ENCODE measurements at places on chromosomes 11 and 22.

- peak; percentile 32 for DNase-seq
Measured at GRCh38 chr11:115201111-115201792, 303.0 kb downstream of the CADM1 start.

GRCh38 chr11:94880216-94880615 lies 93.1 kb downstream of the CWC15 start:
- DNase-seq, result no peak

- DNase-seq, result no peak
Measured at GRCh38 chr11:12186701-12187100, 76.3 kb downstream of the MICAL2 start.

DNA sequence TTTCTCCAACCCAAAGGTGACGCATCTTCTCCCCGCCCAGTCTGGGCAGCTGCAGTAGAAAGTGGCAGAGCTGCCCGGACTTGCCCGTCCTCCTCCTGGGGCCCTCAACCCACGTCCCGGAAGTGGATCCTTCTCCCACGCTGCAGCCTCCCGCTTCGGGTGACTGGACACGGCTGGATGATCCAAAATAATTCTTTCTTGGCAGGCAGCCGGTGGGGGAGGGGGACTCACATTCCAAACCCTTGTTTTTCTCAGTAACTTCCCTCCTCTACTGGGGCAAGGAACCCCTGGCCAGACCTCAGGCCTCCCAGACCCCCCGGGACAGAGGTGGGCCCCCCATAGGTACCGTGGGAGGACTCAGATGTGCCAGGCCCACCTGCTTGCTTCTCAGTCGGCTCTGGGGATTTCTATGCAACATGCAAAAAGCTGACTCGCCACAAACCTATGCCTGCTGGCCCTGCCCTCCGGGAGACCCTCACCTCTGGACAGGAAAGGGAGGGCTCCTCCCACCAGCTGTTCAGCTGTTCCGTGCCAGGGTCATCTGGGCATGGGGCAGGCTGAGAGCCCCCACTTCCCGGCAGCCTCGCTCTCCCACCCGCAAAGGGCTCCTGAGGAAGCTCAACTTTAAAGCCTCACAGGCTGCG lies 1.4 kb downstream of the PLXNB2 start:
- peak; percentile 92 for DNase-seq

DNA sequence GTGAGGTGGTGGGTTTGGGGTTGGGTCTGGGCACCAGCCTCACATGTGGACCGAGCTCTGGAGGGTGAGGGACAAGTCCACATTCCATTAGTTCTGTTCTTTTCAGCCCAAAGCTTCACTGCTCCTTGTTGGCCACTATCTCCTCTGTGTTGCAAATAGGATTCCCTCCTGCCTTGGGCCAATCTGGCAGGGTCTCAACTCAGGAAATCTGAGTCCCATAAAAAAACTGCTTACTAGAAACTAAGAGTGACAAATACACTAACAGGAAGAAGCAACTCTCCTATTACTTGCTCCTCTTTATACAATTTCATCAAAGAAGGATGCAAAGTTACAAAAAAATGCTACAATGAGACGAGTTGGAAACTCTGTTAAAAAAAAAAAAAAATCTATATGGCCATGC lies 66.2 kb upstream of the CSNK1E start:
- DNase-seq, result no peak

- DNase-seq, result no peak
Measured at GRCh38 chr11:122779047-122779629, 59.2 kb upstream of the CRTAM start.

DNA sequence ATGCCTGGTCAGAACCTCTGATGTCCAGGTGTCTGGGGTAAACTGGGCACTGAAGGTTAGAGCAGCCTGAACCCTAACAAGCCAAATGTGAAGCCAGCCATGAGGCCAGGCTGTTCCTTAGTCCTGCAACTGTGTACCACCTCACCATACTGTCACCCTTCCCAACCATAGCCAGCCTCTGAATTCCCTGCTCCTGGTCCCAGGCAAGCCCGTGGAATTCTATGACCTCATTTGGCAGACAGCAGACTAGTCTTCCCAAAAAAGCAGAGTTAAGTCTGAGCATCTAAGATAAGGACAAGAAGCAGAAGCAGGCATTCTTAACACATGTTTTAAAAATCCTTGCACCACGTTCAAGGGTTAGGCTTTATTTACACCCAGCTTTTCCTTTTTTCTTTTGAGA lies 134.8 kb downstream of the C11orf58 start:
- no peak for DNase-seq

DNA sequence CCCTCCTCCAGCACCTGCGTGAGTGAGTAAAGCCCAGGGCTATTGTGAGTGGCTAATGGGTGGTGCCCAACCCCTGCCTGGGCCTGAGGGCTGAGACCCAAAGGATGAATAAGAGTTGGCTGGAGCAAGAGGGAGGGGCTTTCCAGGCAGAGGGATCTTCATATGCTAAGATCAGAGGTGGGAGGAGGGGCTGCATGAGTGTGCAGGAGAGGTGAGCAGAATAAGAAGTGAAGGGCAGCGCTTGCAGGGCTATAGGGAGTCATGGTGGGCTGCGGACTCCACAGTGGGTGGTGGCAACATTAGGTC lies 3.9 kb downstream of the EMID1 start:
- no peak for DNase-seq

- DNase-seq, result no peak
Measured at GRCh38 chr11:94793002-94793401, 24.8 kb downstream of the AMOTL1 start.

DNA sequence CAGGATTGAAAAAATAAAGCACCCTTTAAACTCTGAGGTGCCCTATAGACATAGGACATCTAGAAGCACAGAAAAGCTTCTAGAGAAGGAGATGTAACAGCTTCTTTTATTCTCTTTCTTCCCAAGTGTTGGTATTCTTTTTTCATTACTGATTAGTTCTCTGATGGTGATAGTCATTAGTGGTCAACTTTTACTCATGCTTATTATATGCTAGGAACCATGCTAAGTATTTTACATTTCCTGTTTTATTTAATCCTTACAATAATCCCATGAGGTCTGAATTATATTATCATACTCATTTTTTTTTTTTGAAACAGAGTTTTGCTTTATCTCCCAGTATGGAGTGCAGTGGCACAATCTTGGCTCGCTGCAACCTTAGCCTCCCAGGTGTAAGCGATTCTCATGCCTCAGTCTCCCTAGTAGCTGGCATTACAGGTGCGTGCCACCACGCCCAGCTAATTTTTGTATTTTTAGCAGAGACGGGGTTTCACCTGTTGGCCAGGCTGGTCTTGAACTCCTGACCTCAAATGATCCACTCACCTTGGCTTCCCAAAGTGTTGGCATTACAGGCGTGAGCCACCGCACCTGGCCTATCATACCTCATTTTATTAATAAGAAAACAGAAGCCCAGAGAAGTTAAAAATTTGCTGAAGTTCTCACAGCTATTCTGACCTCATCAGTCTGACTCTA lies 3.0 kb downstream of the C11orf52 start:
- DNase-seq, result no peak

DNA sequence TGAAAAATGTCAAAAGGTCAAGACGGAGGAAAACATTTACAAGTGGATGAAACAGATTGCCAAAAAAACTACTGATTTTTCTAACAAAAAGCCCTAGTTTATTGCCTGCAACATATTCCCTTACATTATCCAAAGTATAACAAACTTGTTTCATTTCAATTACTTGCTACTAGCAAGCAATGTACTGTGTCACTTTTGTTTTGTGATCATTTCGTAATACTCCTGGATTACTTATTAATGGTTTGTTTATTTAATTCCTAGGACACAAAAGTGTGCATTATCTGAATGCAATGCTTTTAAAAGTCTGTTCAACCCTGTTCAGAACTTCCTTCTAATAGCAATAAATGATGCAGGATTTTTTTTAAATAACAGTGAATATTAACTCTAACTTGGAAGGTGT lies 50.9 kb downstream of the CCDC34 start:
- no peak for DNase-seq

DNA sequence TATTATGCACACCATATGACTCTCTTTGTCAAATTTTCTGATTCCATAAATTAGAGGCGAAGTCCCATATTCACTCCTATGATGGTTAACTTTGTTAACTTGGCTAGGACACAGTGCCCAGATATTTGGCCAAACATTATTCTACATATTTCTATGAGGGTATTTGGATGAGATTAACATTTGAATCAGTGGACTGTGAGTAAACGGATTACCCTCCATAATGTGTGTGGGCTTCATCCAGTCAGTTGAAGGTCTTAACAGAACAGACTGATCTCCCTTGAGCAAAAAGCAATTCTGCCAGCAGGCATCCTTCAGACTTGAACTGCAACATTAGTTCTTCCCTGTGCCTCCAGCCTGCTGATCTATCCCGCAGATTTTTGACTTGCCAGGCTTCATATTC lies 69.9 kb downstream of the FZD4 start:
- no peak for DNase-seq

- DNase-seq, result no peak
Measured at GRCh38 chr11:16917941-16918340, 96.3 kb downstream of the PLEKHA7 start.

DNA sequence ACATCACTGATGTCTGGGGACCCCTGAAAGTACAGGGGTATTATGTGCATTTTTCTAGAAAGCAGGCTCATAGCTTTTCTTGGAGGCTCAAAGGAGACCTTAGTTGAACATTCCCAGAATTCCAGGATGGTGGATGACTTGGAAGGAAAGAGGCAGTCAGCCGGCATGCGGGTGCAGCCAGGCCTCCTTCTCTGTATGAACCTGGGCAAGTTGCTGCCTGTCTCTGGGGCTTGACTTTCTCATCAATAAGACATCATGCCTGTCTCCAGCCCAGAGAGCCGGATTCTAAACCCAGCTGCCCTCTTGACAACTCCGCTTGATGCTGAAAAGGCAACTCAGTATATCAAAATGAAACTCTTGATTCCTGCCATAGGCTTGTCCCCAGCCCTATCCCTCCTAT lies 12.6 kb downstream of the MS4A15 start:
- DNase-seq, result no peak

DNA sequence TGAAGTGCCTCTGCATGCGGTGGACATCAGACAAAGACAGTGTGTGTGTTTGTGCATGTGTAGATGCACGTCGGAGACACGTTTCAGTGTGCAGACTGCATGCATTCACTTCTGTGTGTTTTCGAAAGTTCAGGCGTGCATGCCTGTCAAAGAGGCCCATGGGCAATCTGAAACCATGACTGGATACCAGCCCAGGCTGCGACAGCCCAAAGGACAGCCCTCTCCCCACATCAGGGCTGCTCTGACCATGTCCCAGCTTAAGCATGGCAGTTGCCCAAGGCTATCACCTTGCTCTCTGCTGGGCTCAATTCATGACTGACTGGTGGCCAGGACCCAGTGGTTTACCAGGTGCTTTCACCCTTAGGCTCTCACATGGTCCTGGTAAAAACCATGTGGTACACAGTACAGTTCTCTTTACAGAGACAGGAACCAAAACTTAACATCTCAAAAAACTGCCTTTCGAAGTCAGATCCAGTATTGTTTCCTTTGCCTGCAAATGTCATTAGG lies 423.7 kb upstream of the CADM1 start:
- no peak for DNase-seq

DNA sequence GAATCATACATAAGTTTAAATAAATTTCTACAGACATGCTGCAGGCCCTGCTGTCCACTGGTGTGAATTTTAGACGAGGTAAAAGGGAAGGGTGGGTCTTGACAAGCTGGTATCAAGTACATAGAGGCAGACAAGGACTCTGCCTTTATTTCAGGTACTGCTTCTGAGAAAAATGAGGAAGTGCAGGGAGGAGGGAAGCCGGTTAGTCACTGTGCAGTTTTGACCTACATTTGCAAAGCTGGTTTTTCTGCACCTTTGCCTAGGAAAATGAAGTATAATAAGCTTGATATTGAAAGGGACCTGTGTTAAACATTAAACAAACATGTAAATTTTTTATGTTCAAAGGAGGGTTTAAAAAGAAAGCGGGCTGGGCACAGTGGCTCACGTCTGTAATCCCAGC lies 24.6 kb downstream of the TMEM45B start:
- no peak for DNase-seq
